ENCODE measurements at places on chromosomes 11 and 22.

- no peak for DNase-seq
These were observed 128.3 kb downstream of the CRYBB2 start for GRCh38 chr22:25347752-25348102.

- no peak for DNase-seq
These were observed 436.3 kb downstream of the DYNC2H1 start for GRCh38 chr11:103545551-103545950.

- DNase-seq, result no peak
These were observed 5.3 kb downstream of the VSIG2 start for GRCh38 chr11:124746621-124747243.

DNA sequence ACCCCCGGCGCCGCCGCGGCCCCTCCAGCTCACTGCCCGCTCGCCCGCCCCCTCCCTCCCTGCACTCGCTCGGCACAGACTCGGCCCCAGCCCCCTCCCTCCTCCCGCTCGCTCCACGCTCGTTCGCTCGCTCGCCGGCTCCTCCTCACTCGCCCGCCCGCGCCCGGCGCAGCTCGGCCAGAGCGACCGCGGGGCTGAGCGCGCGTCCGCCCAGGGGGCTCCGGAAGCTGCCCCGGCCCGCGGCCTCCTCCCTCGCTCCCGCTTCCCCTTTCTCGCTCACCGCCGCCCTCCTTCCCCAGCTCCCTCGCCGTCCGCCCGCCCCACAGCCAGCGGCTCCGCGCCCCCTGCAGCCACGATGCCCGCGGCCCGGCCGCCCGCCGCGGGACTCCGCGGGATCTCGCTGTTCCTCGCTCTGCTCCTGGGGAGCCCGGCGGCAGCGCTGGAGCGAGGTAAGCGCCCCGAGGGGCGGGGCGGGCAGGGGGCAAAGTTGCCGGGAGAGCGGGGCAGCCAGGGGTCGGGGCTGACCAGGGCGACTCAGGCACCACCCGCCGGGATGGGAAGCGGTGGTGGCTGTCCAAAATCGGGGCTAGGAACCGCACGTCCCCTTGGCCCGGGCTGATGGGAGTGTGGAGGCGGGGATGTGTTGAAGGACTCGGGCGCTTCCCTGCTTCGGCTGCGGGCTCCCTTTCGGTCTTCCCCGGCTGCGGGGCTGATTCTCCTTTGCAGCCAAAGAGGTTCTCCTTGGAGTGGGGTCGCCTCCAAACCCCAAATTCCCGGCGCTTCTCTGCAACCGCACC is at the start of gene SEZ6L:
Gene SEZ6L, plus strand, starts transcription at position 148 of the 797 bp plus-strand sequence. Its CDS starts 208 bp downstream, at position 356.
- no peak for DNase-seq

GRCh38 chr22:48838846-48839730 is 988.6 kb downstream of the BRD1 start:
- no peak for DNase-seq

DNA sequence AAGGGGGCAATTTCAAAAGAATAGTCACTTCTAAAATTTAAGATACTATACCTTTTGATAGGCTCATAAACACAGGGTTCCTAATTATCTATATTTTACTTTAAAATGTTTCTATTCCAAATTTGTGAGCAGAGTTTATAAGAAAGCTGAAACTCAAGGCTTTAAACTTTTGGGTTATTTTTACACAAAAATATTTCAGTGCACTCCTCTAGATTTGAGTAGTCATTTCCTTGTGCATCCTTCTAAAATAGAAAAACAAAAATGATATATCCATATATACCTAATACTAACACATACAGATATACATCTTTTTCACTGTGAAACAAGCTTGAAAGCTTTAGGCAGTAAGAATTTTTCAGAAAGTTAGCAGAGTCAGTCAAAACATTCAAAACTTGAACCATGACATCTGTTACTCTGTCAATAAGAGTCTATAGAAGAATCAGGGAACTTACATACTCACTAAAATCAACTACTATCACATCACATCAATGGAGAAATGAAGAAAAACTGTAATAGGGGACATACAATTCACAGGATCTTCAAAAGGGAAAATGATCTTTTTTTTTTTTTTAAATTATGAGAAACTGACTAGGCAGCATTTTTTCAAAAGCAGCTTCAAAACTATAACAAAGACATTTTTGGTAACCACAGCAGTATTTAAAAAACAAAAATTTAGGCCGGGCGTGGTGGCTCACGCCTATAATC is 5.1 kb downstream of the PHF21A start:
- no peak for DNase-seq

- DNase-seq, result no peak
These were observed 25.7 kb upstream of the KRTAP5-7 start for GRCh38 chr11:71501071-71501985.

- no peak for DNase-seq
These were observed 477.6 kb downstream of the SOX6 start for GRCh38 chr11:15878756-15879155.

GRCh38 chr11:44979543-44980399 is 29.1 kb upstream of the TP53I11 start:
- no peak for DNase-seq

DNA sequence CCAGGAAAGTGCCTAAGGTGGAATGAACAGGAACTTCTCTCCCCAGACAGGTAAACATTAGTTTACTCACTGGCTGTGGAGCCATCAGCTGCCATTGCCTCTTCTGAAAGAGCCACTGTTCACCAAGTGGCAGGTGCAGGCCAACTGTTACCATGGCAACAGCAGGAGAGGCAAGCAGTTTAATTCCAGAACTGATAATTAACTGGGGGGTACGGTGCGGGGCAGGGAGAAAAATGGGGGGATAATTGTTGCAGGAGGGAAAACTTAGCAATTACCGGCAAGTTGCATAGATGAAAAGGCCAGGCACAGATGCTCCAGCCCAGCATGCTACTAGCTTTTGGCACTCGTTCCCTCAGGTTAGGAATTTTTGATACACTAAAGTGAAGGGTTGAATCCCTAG is 85.1 kb downstream of the TRIM44 start:
- DNase-seq, result no peak

DNA sequence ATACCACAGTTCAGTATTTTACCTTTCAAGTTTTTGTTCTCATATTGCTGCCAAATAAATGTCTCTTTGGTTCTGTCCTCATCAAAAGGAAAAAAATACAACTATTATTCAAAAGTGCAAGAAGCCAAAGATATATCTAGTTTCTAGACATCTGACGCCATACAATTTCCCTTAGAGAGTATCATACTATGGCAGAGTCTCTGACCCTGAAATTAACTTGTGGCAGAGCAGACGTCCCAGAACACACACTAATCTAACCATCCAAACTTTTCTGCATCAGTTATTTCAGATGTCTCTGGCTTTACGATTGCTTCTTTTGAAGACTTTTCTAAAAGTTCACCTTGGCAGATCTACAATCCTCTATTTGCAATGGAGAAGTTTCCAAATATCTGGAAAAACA is 2.7 kb downstream of the OR51T1 start:
- DNase-seq, result no peak

- no peak for DNase-seq
These were observed 74.5 kb upstream of the RAB38 start for GRCh38 chr11:88249706-88250105.

DNA sequence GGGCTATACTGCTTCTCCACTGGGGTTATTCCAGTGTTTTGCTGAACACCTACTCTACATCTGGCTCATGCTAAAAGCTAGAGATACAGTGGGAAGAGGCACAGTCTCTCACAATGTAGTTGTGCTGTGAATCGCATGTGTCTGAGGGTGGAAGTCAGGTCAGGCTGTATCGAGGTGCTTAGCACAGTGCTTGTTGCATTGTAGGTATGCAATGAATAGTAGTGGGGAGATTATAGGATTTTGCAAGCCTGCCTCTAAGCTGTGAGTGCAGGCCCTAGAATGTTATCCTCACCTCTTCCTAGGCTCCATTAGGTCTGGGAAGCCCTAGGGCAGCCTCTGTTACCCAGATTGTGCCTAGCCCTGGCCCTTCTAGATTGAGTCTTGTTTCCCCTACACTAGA is 37.4 kb downstream of the MYO18B start:
- no peak for DNase-seq

GRCh38 chr11:110272919-110273318 is 23.5 kb downstream of the RDX start:
- no peak for DNase-seq

DNA sequence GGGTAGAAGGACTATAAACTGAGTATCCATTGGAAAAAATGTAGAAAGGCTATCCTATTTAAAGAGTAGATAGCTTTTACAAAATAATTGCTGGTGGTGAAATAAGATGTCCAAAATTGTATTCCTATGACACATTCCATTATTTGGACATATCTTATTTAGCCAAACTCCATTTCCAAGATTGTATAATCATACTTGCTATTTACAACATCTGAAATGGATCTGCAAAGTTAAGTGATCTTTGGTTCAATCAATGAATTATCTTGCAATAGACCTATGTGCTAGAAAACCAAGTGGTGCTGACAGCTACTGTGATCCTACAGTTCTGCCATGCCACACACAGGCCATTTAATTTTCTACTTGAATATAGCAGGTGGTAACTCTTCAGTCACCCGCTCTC is 11.0 kb upstream of the BLID start:
- no peak for DNase-seq

DNA sequence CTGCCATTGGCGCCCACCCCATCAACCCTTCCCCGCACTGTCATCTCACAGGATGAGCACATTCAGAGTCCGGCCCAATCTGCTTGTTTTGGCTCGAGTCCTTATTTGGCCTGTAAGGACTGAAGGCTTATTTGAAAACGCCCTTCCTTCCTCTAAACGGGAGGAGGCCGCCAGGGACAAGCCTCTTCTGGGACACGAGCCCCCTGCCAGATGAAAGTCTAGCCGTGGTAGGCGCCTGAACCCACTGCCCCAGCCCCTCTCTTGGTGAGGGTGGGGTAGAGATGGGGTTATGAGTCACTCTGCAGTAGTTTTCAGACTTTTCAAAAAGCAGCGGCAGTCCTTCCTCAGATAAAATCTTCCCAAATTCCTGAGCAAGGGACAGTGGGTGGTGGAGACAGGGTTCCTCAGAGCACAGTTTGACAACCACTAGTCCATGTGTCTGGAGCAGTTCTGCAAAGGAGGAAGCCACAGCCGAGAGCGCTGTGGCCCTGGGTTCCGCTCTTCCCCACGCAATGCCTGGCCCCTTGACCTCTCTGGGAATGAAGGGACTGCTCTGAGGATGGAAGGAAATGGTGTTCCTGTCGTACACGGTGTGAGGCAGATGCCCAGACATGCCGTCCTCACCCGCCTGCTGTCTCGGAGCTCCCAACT is 57.0 kb downstream of the MYH9 start:
- DNase-seq, result no peak

DNA sequence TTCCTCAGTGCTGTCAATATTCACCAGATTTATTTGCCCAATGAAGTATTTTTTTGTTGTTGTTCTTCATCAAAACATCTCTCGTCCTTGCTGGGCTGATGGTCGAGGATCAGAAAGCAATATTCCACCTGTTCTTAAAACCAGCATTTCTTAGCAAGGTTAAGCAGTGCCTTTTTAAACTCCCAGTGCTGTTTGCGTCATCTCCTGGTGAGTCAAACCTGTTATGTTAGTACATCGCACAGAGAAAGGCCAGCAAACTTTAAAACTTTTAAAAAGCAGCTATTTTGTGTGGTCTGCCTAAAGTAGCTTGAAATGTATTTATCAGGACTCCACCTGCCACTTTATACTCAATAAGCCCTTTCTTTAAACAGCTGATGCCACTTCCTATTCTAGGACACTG is 802.0 kb downstream of the KCNA4 start:
- DNase-seq, result no peak

DNA sequence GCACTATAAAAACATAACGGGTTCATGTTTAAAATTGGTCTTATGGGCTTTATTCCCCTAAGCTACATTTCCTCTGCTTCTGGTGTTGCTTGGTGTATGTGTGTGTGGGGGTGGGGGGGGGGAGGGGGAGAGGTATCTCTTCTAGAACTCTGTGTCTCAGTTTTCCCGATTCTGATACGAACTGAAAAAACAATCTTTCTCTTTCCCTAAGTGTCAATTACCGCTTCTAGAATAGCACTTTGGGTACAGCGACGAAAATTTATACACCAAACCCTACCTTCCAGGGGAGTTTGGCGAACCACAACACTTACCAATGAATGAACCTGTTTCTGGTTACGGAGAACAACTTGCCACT is 636 bp downstream of the NUP160 start:
- DNase-seq, result no peak

GRCh38 chr11:9847636-9848035 is 183.8 kb downstream of the SWAP70 start:
- no peak for DNase-seq

- no peak for DNase-seq
These were observed 612 bp downstream of the GTSE1 start for GRCh38 chr22:46297151-46297812.

GRCh38 chr11:114264381-114264780 is 31.8 kb upstream of the NNMT start:
- DNase-seq, result no peak

- no peak for DNase-seq
These were observed 182.5 kb downstream of the CADM1 start for GRCh38 chr11:115321605-115322289.

DNA sequence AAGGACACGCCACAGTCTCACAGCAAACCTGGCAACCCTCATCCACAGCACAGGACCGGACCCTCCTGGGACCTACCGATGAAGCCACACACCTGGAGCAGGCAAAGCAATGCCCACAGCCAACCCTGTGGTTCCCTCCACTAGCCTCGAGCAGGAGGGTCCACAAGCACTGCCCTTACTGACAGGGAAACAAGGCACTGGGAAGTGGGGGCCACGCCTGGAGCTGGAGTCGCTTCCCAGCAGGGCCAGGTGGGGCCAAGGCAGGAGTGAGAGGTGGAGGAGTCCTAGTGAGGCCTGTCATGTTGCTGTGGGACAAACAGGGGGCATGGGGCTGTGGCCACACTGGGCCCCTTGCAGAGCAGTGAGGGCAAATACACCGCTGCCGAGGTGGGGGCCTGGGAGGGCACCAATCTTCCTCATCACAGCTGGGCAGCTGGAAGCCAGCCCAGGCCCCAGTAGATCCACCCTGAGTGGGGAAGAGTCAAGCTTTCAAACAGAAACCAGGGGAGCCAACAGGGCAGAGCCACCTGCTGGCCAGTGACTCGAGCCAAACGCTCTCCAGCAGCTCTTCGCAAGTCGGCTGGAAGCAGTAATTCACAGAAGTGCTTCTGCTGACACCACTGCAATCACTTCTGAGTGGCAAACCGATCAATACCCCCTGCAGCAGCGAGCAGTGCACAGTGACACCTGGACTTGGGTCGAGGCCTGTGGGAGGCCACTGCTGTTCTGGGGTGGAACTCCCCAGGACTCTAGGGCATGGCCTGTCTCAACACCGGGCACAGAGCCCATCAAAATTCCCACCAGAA is 13.7 kb downstream of the SULT4A1 start:
- DNase-seq, result no peak

GRCh38 chr11:95055283-95055897 is 6.2 kb downstream of the KDM4F start:
- DNase-seq, result no peak

GRCh38 chr11:13160806-13161205 is 116.8 kb upstream of the BMAL1 start:
- no peak for DNase-seq

- no peak for DNase-seq
These were observed 392.3 kb upstream of the ARHGAP42 start for GRCh38 chr11:100294748-100295147.

GRCh38 chr11:19892876-19893275 is 180.2 kb downstream of the NAV2 start:
- DNase-seq, result no peak

Data from BJ (cell line).